ENCODE measurements at places on chromosomes 13 and 19.

- DNase-seq: no peak
Observed at GRCh38 chr19:15254547-15254946, 22.3 kb upstream of the EPHX3 start.

GRCh38 chr13:50586414-50587083 lies 256.9 kb downstream of the DLEU7 start:
- no peak for DNase-seq

GRCh38 chr13:53490752-53491151 lies 462.1 kb downstream of the OLFM4 start:
- no peak for DNase-seq

- DNase-seq: no peak
Observed at GRCh38 chr13:63198071-63198470, 1782.4 kb upstream of the PCDH20 start.

DNA sequence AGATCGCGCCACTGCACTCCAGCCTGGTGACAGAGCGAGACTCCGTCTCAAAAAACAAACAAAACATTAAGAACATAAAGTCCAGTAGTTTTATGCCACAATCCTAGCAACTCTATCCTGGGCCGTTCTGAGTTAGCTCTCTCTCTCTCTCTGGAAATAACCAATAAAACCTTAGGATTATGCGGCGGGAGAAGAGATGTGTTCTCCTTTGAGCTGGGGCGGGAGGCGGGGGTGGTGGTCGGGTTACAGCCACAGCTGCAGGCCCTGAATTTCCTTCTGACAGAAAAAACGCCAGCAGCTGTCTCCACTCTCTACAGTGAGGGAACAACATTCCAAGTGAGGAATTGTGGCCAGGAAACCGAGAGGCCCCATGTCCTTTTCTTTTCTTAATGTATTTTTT lies 9.1 kb upstream of the PNMA8A start:
- DNase-seq: no peak

DNA sequence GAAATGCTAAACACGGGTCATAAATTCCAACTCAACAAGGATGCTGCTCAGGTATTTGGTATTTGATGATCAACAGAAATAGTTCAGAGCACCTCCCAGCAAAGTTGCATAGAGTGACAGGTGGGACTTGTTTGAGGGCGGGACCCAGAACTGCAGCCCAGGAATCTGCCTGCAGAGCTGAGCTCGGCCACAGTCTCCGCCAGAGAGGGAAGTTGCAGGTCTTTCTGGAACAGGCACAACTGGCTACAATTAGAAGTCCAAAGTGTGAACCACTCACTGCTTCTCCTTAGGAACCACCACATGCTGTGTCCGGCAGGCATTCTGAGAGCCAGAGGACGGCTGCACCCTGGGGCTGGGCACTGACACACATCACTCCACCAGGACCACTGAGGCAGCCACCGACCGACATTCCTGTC lies 1.1 kb downstream of the SLC15A1 start:
- no peak for DNase-seq

- no peak for DNase-seq
Observed at GRCh38 chr19:13120817-13121216, 2.8 kb downstream of the NACC1 start.

DNA sequence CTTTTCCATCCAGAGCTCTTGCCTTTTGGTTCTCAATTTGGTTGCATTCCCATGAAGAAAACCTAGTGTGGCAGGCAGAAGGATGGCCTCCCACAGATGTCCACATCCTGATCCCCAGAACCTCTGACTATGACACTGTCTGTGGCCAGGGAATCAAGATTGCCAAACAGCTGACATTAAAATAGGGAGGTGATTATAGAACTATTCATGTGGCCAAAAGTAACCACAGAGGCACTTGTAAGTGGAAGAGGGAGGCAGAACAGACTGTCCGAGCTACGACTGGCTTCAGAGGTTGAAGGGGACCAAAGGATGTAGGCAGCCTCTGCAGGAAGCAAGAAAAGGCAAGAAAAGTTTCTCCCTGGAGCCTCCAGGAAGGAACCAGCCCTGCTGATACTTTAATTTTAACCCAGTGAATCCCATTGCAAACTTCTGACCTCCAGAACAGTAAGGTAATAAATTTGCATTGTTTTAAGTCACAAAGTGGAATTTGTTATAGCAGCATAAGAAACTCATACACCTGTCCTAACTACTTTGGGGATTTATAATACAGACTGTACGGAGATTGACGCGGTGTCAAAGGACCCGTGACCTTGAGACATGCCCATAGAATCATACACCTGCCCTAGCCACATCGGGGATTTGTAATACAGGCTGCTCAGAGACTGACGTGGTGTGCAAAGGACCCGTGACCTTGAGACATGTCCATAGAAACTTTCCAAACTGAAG lies 106.5 kb downstream of the ATP11A start:
- DNase-seq: no peak

DNA sequence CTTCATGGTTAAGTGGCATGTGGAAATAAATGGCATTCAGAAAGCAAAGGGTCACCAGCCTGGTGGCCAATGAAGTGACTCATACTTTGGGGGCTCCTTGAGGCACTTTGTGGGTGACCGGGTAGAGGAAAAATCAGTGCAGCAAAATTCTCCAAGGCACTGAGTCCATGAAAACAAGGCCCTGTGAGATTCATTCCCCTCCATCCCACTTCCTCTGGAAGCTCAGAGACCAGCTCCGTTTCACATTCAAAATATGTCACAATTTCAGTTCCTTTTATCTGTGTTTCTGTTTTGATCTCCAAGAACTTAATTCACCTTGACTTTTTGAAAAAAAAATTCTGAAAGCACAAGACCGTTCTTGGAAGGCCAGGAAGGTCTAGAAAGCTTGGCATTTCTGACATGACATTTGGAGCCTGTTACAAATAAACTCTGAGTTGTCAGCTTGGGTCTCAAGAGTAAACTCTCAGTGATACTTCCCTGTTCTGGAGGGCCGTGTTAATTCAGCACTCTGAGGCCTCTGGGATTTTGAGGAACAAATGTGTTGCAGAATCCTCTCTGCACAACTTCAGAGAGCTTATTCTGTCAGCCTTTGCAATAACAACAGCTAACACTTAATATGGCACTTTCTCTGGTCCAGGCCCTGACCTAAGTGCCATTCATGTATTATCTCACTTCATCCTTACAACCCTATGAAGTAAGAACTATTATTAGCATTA lies 6.8 kb downstream of the CYSLTR2 start:
- no peak for DNase-seq

DNA sequence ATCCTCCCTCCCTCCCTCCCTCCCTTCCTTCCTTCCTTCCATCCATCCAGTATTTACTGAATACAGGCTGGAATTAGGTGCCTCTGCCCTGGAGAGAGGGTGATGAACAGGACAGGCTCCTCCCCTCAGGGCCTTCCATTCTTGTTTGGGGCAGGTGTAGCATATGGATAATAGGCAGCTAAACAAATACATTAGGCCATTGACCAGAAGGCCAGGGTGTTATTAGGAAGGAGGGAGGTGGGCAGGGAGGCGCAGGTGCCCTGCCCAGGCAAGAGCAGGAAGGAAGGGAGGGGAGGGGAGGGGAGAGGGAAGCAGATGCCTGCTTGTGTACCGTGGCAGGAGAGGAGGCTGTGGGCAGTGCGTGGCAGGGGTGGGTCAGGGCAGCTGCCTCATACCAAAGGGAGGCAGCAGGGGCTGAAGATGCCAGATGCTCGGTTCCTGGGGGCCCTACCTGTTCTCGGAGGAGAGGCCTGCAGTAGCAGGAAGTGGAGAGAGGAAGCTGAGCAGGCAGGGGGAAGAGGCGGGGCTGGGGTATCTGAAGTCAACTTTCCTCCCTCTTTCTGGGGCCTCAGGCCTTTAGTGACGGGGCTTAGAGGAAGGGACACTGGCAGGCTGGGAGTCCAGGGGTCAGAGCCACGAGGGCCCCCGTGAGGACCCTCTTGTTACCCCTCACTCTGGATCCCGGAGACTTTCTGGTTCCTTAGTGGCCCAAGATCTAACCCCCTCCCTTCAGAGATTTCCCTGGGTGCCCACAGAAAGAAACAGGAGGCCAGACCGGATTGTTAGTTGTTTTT lies at the start of gene RINL:
TSS of gene RINL (minus strand) at position 495 of the 794 bp plus-strand sequence. CDS start 1,533 bp downstream, outside the sequence.
- peak; percentile 58 for DNase-seq

DNA sequence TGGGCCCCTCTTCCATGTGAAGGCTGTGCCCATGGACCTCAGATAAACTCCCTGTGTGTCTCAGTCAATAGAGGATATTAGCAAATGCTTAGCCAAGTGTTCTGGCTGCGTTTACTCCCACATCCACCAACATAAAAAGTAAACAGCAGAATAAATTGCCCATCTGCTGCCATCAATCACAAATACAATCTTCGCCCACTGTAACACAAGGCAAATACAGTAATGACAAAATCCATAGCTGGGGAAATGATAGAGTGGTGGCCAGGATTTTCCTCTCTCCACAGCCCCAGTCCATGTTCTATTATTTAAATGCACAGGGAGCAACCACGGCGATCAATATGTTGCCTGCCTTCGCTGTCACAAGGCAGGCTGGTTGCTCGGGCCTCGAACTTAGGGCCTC lies 376.5 kb downstream of the UQCRFS1 start:
- DNase-seq: no peak

DNA sequence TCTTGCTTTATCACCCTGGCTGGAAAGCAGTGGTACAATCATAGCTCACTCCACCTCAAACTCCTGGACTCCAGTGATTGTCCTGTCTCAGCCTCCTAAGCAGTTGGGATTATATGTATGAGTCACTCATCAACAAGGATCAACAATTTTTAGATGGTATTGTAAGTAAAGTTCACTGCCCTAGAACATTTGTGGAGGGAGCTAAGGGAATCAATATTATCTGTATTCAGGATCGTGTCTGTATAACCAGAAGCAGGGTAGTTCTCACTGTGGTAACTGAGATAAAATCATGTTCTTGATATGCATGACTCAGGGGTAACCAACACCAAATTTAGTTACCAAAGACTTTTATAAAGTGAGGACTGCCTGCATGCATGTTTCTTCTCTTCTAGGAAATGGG lies 27.0 kb downstream of the ZMYM5 start:
- DNase-seq: no peak

GRCh38 chr19:3163230-3163886 lies 15.2 kb upstream of the S1PR4 start:
- DNase-seq: peak; percentile 68

DNA sequence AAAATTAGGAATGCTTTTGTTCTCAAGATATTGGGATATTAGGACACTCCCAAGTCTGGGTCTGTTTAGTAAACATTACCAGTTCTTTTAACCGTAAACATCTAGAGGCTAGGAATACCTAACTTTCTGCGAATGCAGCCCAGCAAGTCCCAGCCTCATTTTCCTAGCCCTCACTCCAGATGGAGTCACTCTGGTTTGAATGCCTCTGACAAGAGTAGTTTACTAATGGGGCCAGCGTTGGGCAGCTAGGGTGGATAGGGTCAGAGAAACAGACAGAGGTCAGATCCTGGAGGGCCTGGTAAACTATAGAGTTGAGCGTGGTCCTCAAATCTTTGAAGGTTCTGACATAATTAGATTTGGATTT lies 53.6 kb downstream of the WDFY2 start:
- DNase-seq: no peak

GRCh38 chr13:85009447-85009846 lies 789.8 kb downstream of the SLITRK6 start:
- DNase-seq: no peak

DNA sequence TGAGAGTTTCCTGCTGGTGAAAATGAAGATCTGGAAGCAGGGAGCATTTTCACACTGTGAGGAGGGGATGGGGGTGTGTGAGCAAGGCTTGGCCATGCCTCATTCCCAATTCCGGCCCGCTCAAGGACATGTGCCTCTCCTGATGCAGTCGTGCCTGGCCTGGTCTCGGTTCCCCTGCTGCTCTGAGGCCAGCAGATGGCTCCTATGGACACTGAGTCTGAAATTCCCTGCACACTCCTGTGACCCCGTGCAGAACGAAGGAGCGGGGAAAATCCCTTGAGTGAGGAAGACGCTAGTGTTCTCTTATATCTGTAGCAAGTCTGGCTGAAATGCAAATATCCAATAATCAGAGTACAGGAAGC lies 363 bp upstream of the ZNF763 start:
- no peak for DNase-seq

DNA sequence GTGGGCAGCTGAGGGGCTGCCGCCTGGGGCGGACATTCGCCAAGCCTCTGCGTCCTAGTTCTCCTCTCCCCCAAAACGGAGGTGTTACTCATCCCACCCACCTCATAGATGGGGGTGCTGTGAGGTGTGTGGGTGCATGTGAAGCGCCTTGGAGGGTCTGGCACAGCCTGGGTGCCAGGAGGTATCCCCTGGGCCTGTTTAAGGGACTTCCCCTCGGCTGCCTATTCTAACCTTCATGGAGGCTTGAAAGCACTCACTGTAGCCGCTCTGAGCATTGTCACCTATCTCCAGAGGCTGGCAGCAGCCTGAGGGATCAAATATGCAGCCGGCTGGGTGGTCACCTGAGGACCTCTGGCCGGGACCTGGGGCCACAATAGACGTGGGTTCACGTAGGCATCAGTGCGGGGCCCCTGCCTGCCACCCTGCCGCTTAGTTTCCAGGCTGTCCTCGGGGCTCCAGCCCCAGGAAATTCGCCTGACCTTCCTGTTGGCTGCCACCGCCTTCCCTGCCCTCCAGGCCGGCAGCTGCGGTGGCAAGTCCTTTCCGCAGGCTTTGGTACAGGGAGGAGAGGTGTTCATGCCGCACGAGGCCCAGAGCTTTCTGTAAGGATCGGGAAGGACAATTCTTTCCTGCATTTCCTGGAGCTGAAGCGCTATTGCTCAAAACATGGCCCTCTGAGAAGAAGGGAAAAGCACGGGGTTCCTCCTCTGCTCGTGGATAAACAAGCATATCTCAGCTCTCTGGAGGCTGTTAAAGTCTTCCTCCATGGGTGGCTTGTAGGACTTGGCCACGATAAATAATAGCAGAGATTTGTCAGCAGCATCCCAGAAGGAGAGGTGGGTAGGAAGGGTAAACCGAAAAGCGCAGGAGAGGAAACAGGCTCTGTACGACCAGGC lies 4.6 kb downstream of the COL4A2 start:
- DNase-seq: no peak

GRCh38 chr19:52946322-52947310 lies 16.1 kb downstream of the ZNF816 start:
- DNase-seq: no peak

DNA sequence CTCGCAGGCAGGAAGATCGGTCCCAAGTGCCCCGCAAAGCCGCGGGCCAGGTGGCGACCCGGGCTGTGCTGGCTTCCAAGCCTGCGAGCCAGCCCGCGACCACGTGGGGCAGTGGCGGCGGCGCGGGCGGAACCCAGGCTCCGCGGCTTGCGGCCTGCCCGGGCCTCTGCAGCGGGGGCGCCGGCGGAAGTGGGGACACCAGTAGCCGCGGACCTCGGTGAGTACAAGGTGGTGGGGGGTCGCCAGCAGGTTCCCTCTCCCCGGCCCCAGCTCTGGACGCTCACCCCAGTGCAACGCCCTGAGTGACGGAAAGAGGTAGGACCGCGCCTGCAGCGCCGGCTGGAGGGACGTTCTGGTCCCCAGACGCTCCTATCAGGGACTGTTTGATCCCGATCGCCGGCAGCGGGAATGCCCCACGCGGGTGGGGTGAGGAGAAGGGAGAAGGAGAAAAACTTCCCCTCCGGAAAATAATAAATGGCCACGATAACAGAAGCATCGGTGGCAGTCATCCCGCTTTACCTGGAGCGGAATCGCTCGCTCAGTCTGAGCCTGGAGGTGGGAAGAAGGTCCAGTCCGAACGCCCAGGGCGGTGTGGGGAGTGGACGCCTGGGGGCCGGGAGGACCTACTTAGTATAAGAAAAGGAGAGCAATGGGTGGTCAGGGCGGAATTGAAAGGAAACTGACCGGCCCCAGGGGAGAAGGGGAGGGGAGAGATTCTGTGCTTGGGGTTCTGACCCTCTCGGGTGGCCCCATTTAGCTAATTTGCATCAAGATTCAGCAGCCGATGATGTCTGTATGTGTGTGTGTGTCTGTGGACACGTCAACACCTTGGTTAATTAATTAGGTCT lies at the start of gene GEMIN7:
TSS of gene GEMIN7 (plus strand) at position 198 of the 848 bp plus-strand sequence. CDS start 10,855 bp downstream, outside the sequence.
- peak; percentile 81 for DNase-seq

All from stimulated activated CD4-positive, alpha-beta T cell treated with anti-CD3 and anti-CD28 coated beads, Interleukin-1b, Interleukin-23, amount 100 ng/mL, for 4 hours (primary cell).